PC-3 (cell line): ENCODE measurements at places on chromosomes 7 and 10. TPM values are rescaled to one million over a fixed set of nuclear protein-coding genes. Genes with fewer than 3 reads are reported as not detected.

DNA sequence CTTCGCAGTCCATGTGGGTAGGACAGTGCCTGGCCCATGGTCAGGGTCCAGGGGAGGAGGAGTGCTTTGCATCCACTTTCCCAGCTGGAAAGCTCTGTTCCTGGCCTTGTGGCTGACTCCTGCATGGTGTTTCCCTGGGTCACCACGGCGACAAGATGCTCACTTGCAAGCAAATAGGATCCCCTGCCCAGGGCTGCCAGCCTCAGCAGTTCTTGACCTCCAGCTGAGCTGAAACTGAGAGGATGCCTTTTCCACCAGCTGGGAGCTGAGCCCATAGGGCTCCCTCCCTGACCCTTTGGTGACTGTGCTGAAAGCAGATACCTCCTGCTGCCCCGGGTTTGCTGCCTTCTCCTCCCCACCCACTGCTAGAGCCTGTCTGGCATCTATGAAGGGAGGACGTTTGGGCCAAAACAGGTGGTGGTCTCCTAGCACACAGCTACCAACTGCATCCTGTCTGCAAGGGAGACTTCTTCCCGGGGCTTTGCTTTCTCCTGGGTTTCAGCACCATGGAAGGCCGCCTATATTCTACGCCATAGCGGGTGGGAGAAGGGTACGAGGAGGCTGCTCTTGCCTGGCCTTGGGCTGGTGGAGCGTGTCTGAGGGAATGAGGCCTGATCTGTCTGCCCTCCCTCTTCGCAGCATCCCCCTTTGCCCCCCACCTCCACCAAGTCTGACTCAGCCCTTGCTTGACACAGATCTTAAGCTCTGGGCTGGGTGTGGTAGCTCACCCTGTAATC lies 34.4 kb downstream of the UBTD1 start:
- DNase-seq: no peak

Gene DKK1
- 1,187 and 1,592 TPM in 2 replicates for total RNA-seq

Gene MYL10
- 0.69 TPM in 1 of 2 replicates, not detected in the other for total RNA-seq

- DNase-seq: no peak
Measured at GRCh38 chr10:60729106-60729505, 49.2 kb upstream of the CDK1 start.

Gene LRMDA
- 1.2 and 3.6 TPM in 2 replicates for total RNA-seq

DNA sequence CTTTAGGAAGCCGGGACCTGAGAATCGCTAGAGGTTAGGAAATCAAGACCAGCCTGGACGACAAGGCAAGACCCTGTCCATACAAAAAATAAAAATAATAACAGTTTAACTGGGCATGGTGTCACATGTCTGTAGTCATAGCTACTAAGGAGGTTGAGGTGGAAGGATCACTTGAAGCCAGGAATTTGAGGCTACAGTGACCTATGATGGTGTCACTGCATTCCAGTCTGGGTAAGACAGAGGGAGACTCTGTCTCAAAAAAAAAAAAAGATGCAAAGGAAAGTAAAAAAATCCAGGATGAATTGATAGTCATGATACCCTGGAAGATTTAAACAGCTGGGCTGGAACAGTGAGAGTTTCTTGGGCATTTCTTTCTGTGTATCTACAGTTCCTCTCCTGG lies 463.2 kb downstream of the GALNT17 start:
- DNase-seq: no peak

GRCh38 chr7:155950898-155951553 lies 138.8 kb upstream of the SHH start:
- DNase-seq: no peak

GRCh38 chr10:109746861-109747260 lies 176.4 kb downstream of the XPNPEP1 start:
- no peak for DNase-seq

GRCh38 chr7:159062569-159062968 lies 82.1 kb downstream of the VIPR2 start:
- DNase-seq: no peak

Gene SPDYE2B
- not detected in 2 replicates for total RNA-seq

DNA sequence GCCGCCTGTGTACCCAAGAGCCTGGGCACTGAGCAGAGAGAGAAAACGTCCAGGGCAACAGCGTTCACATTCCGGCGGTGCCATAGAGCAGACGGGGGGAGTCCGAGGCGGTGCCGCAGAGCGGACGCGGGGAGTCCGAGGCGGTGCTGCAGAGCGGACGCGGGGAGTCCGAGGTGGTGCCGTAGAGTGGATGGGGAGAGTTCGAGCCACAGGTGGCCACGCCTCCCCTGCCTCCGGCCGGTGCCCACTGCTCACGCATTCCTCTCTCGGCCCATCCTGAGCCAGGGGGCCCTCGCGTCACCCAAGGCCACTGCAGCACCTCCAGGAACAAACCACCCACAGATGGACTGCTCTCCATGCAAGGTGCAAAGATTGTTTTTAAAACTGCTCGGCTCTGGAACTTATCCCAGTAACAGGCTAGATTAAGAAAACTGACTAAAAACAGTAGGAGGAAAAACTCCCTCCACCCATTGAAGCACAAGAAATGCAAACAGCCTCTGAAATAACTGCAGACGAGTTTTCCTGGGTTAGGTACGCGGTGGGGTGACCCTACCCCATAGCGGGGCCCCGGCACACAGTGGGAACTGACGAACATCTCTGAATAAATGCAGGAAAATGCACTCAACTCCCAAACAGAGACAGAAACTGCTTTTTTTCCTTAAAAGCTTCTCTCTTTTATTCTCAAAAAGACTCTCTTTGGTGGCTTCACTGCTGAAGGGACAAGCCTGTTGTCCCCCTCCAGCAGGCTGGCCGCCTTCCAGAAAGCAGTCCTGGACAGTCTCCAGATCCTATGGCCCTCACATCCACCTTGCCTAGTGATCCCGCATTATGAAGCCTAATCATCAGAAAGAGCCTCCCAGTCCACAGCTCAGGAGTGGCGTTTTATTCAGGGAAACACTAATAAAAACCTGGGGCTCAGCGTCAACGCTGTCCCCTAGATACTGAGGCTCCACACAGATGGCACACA lies 55.9 kb downstream of the DIP2C start:
- DNase-seq: no peak

- DNase-seq: no peak
Measured at GRCh38 chr10:14333606-14334005, 2.9 kb upstream of the FRMD4A start.

- no peak for DNase-seq
Measured at GRCh38 chr10:71865561-71866041, 14.6 kb upstream of the PSAP start.

DNA sequence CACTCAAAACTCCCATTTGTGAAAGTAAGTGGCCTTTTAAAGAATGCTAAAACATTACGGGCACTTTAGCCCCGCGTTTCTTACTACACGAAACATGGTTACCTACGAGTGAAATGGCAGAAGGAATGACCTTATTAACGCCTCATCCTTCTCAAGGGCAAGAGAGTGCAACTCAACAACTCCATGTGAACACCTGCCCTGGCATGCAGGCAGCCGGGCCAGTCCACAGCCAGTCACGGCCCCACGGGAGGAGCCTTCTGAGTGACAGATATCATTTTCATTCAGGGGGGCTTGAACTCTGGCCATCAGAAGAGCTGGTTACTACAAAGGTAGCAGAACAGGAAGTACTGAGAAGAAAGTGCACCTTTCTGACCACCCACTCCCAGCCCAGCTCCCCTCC lies 236.1 kb downstream of the PTPRN2 start:
- DNase-seq: no peak

Gene DYNC1I1
- total RNA-seq: 2.4 and 6.5 TPM in 2 replicates

Gene ADAM12
- 3.4 and 9.4 TPM in 2 replicates for total RNA-seq

GRCh38 chr7:47743965-47744591 lies 162.2 kb upstream of the TNS3 start:
- DNase-seq: no peak
